GM19239 (cell line): ENCODE measurements at places on chromosomes 3 and 15.

DNA sequence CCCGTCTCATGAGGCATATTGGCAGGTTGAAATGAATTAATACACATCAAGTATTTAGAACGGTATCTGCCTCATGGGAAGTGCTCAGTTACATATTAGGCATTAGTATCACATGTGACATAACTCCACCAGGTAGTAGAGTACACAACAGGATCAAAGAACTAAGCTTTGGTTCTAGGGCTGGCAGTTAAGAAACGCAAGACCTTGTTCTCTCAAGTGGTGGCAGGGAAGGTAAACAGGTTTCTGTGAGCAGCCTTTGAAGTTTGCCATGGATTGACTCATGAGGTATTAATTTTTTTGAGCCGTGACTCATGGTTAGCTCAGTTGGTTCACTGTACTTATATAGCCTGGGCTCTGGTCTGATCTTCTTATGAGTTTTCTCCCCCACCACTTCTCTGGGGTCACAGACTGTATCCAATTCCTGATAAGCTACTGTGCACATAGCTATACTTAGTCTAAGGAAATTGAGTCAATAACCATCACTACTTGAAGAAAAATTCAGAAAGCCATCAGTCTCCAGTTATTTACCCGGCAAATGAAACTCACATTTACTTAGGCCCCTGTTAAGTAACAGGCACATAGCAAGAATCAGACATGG is 155.6 kb upstream of the STT3B start:
- no peak for DNase-seq

- no peak for DNase-seq
These were observed 82.4 kb upstream of the HERC1 start for GRCh38 chr15:63915873-63916771.

GRCh38 chr3:14891135-14892132 is 55.9 kb upstream of the NR2C2 start:
- DNase-seq, result no peak

DNA sequence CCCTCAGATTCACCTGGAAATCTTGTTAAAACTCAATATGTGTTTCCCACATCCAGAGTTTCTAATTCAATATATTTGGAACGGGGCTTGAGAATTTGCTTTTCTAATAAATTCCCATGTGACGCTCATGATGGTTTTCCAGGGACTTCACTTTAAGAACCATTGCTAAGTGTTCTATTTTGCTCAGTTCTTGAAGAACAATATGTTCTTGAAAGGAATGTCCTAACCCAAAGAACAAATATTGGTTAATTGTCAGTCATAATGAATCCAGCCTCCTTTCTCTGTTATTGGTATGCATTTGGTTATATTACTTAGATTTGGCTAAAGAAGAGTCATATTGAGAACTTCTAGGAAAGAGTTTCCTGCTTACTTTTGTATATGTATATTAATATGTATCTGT is 4.4 kb upstream of the PLSCR2 start:
- no peak for DNase-seq

DNA sequence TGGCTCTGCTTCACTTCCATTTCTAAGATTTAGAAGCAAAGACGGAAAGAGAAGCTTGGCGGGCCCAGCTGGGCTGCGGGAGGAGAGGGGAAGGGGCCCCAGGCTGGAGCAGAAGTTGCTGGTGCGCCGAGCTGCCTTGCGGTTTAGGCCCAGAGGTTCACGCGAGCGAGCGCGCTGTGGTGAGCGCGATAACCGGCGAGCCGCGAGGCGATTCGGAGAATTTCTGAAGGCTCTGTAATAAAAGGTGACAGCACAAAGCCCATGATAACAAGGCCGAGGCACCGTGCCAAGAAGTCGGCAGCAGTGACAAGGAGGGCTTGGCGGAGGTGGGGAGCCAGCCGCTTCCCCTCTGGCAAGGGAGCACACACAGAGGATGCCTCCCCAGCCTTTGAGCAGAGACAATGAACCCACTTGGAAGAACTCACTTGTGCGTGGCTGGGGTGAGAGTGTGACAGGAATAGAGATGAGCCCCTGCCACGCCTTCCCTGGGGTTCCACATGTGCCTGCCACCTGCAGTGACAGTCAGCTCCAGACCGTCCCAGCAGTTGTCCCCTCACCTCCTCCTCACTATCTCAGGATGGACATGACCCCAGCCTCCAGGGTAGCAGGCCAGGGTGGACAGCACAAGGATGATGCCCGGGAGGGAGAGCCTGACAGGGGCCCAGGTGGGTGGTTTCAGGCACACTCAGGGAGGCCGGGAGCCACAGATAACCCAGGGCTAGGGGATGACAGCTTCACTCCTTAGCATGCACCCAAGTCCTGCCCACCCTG is 315.2 kb downstream of the UACA start:
- DNase-seq, result no peak

DNA sequence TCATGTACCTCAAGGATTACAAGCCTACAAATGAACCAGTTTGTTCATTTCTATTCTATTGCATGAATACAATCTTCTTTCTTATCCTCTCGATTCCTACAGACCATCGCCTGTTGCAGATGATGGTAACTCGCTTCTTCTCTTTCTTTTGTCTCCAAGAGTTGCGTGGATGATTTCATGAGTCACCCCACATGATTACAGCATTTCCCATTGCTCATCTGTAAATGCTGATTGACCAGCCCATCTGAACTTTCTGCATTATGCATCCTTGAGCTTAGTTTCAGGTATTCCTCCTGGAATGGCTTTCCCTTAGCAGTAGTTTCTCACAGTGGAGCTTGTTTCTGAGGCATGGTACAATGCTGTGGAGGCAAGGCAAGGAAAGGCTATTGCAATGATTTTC is 109.6 kb upstream of the TOPAZ1 start:
- no peak for DNase-seq

DNA sequence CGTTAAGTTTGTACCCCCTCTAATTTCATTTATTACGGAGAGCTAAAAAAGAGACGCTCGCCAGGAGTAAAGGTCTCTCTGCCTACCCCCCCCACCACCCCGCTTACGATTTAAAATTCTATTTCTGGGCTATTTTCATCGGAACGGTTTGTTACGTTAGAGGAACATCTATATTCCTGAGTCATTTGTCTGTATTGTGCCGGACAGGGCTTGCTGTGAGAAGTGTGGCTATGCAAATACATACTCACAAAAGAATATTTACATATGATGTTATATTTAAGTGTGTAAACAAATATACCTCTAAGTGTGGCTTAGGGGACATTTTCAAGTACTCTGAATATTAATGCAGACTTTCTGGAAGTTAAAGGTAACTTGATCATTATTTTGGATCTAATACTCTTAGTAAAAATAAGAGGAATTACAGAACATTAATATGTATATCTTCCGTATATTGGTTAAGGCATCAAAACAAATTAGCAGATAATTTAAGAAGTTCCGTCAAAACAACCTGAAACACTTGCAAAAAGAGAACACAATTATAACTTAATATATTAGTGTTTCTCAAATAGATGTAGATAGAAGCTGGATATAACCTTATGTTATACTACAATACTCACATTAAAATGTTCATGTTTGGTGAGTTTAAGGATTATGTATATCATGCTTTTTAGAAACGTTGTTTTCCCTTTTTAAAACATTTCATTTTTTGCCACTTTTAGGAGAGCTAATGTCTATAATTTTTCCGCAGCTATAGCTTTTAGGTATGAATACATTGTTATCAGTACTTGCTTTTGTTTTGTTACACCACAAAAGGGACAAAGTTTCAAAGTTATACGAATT is 1.6 kb upstream of the SHOX2 start:
- no peak for DNase-seq

GRCh38 chr3:127027061-127027735 is 44.3 kb downstream of the PLXNA1 start:
- DNase-seq, result no peak

GRCh38 chr15:59437817-59438624 is at the start of gene FAM81A:
Gene FAM81A (plus strand): TSS chr15:59438186. CDS start chr15:59458627, 20,441 bp downstream.
- peak; percentile 91 for DNase-seq

DNA sequence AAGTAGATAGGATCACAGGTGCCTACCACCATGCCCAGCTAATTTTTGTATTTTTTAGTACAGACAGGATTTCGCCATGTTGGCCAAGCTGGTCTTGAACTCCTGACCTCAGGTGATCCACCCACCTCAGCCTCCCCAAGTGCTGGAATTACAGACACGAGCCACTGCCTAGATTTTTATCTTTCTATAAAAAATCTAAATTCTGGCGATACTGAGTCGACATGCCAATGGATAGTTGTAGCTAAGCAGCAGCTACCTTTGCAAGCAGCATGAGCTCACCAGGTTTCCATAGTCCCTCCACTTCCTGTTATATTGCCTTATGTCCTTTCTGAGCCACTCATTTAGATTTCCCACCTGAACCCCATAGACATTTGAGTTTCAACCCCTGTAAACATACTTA is 13.1 kb upstream of the FMN1 start:
- DNase-seq, result no peak

- no peak for DNase-seq
These were observed 91.8 kb upstream of the PFN2 start for GRCh38 chr3:150062492-150062891.

DNA sequence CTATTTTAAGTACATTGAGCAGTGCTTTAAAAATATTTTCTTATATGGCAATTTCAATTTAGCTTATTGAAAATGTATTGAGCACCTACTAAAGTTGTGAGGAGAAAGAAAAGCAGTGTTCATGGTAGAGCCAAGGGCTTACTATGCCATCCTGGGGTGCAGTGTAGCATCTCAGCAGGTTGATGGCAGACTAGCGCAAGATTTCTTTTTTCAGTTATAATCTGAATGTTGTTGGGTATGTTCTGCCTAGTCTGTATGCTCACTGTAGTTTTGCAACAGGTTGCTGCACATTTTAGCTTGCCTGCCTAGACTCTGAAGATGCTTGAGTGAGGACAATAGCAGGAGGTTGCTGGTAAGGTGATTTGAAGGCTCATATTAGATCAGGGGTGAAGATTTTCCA is 103.1 kb upstream of the UNC13C start:
- DNase-seq, result no peak
